ENCODE measurements at places on chromosomes 5 and 9.
A peak's percentile ranks its signal among the peaks of the same experiment; 100 is the strongest.

- DNase-seq: peak; percentile 72
Observed at GRCh38 chr5:135398855-135399793, at the start of gene MACROH2A1. Gene MACROH2A1 (minus strand): TSS chr5:135399231. CDS start chr5:135389093, 10,138 bp downstream.

- no peak for DNase-seq
Observed at GRCh38 chr9:7500521-7500920, 299.1 kb downstream of the DMAC1 start.

- DNase-seq: no peak
Observed at GRCh38 chr5:14861123-14861765, 10.3 kb downstream of the ANKH start.

GRCh38 chr5:136018814-136019783 lies 9.7 kb upstream of the TGFBI start:
- DNase-seq: no peak

- DNase-seq: no peak
Observed at GRCh38 chr9:32350682-32351081, 33.8 kb upstream of the ACO1 start.

- DNase-seq: no peak
Observed at GRCh38 chr9:105246656-105247173, 2.3 kb downstream of the SLC44A1 start.
